Right ventricle myocardium superior (tissue), 1 donor: ENCODE measurements at places on chromosomes 4 and X. TPM values are rescaled to one million over a fixed set of nuclear protein-coding genes. Genes with fewer than 3 reads are reported as not detected.

DNA sequence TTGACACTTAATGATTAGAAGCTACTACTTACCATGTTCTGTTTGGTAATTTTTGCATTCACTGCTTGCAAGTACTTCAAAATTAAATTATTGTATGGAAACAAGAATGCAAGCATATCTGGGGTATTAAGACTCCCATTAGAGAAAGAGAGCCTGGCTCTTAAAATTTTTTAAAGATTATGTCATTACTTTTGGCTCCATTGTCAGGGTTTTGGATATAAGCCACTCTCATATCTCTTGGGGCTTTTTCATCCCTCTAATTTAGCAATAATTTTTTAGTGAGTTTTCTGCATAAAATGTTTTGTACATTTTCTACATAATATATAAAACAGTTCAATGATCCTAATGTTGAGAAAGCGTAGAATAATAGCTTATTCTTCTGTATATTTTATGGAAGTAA, 49.4 kb downstream of the SLC9A6 start:
- no peak for DNase-seq

DNA sequence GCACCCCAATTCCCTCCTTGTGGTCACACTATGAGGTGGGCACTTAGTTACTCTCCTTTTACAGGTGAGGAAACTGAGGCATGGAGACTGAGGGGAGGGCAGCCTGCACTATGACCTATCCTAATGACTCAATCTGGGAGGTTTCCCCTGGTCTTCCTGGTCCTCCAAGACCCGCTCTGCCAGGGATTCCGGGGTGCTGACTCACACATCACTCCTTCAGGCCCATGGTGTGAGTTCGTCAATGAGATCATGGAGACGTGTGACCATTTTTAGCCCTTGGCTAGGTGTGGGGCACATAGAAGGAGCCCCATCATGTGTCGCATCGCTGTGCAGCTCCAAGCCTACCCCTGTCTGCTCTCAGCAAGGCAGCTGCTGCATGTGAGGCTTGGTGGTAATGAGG, 32.4 kb upstream of the BCOR start:
- no peak for DNase-seq

The RHOXF2 gene
- total RNA-seq = not detected

DNA sequence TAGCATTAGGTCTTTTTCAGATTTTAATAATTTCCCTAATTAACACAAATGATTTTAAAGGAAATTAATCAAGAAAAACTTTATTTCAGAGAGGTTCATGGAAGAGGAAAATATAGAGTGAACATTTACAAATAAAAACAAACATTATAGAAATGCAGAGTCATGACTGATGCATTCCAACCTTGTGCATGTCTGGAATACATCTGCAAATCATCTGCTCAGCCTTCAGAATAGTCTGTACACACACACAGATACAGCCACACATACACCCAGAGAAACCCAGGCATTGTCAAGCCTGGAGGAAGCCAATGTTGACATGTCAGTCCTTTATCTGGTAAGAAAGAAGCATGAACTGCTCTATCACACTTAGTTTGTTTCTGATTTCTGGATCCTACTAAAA, 61.3 kb upstream of the NFKB1 start:
- DNase-seq = no peak

The NUDT11 gene
- total RNA-seq = not detected

- no peak for DNase-seq
Measured at GRCh38 chrX:154321594-154321993, 26.0 kb downstream of the TKTL1 start.

GRCh38 chr4:85391071-85391470, 83.9 kb upstream of the ARHGAP24 start:
- DNase-seq = no peak

DNA sequence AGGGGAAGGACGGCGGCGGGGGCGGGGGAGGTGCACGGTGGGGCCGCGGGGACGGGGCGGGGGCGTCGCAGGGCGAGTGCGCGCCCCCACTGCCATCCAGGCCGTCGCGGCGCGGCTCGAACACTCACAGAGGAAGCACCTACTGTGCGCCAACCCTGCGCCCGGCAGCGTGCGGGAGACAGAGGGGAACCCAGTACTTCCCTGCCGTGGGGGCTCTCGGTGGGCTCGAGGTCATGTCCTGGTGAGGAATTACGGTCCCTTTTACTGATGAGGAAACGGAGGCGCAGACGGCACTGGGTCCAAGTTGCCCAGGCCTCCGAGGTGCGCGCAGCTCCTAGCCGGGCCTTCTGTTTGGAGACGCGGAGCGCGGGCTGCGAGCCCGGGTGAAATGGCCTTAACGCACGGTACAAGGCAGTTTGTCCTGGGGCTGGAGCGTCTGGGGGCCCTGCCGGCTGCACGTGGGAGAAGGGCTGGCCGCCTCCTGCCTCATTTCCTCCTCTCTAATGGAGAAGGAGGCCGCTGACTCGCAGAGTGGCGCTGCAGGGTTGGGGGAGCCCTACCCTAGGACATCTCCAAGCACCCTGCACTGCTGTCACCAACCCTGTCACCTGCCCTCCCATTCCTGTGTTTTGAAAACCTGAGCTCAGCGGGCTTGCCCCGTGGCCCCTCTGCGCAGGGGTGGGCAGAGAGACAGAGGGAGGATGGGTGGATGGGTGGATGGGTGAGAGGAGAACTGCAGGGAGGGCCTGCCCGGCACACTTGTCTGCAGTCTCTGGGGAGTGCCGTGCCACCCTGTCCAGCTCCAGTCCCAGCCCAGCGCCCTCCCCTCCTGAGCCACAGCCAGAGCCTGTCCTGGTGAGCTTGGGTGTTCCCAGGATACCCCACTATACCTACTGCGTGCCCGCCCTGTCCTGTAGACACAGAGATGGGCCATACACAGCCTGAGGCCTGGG, 106.0 kb downstream of the ADRA2C start:
- no peak for DNase-seq

DNA sequence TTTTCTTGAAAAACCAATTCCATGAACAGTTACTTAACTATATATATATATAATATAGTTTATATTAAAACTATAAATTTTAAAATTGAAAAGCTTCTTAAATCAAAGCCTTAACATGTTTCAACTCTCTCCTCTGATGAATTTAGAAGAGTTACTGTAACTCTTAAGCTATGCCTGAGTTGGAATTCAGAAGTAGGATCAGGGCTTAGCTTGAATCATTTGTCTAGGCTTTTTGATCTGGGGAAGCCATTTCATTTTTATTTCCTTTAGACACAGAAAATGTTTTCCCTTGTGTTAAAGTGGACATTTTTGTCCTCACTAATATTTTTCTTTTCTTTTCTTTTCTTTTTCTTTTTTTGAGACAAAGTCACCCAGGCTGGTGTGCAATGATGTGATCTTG, 40.4 kb upstream of the PDLIM5 start:
- no peak for DNase-seq

DNA sequence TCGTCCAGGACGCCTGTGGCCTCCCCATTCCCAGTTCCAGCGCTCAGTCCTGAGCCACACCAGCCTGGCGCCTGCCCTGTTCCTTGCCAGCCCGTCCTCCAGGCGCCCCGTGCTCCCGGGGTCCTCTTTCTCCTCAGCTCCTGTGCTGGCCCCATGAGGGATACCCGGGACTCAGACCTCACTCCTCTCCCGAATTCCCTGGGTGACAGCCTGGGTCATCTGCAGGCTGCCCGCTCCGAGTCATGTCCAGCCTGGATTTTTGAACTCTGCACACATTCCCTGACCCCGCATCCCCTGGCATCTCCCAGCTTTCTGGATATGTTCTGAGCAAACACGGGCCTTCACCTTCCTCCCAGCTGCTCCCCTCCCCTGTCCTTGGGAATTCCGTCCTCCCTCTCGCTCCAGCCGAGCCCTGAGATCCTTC, 14.9 kb upstream of the ADD1 start:
- peak; percentile 31 for DNase-seq

DNA sequence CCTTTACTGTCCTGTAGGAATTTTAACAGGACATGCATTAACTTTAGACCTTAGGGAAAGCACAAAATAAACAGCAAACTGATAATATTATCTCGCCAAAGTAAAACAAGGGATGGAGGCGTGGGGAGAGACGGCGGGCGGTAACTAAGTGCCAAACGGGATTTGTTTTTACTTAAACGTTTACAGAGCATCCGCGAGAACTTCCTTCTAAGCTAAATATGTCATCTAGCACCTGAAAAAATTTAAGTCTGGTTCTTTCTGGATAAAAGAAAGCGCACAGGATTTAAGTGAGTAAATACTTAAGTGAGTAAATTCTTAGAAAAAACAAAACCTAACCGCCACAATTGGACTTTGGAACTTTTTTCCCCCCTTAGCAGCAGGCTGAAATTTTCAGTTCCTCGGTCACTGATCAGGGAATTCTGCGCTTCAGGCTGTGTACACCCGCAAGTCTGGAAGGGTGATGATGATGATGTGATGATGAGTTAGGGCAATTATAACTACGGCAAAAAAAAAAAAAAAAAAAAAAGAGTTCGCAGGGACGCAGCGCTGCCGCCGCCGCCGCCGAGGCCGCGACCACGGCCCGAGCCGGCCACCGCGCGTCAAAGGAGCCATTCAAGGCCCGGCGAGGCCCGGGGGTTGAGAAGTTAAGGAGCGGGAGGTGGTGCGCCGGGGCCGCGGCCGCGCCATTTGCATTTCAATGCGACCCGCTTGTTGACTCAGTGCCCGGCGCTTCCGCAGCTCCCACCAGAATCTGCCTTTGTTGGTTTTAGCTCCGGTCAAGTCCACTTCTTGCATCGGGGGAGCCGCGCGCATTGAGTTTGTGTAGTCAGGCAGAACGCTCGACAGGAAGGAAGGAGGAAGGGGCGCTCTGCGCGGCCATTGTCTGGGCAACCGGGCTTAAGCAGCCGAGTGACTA, 108.8 kb downstream of the SPRY1 start:
- DNase-seq = peak; percentile 75

GRCh38 chrX:38891641-38892413, 90.6 kb downstream of the MID1IP1 start:
- no peak for DNase-seq

DNA sequence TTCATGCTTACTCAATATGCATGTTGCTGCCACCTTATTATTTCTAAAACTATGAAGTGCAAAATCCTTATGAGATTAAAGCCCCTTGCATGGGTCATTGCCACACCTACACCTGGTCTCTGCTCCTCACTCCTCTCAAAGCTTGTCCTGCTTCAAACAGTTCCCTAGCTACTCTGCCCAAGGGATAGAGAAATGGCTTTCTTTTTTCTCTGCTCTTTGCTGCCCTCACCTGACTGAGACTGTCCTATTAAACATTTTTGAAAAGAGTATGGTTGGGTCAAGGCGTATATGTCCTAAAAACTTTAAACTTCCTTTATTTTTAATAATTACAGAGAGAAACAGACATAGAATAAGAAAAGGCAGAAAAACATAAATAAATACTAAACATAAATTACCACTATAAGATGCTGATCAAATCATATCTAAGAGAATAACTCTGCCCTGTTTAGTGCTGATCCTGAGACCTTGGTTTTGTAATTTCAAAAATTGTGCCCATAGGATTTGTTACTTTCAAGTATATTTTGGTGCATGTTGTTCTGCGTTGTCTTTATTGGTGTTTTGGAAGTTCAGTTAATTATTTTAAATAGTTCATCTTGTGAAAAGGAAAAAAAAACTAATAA, 704.9 kb upstream of the PABPC4L start:
- DNase-seq = no peak

- no peak for DNase-seq
Measured at GRCh38 chr4:47238667-47239066, 207.3 kb downstream of the GABRB1 start.

- no peak for DNase-seq
Measured at GRCh38 chrX:31546126-31546525, 474.3 kb upstream of the FTHL17 start.

The NPY2R gene
- total RNA-seq = not detected
